ENCODE measurements at places on chromosomes 5 and 9.

DNA sequence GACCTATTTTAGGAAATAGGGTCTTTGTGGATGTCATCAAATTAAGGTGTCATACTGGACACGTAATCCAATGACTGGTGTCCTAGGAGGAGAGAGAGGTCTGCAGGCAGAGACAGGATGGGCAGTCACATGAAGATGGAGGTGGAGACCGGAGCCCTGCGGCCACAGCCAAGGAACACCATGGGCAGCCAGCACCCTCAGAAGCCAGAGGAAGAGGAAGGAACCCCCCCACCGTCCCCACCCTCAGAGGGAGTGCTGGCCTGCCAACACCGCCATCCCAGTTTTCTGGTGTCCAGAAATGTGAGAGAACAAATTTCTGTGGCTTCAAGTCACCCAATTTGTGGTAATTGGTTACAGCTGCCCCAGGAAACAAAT, 88.3 kb downstream of the NSUN2 start:
- no peak for DNase-seq

GRCh38 chr9:120830151-120830550, 12.6 kb downstream of the PSMD5 start:
- DNase-seq, result no peak

DNA sequence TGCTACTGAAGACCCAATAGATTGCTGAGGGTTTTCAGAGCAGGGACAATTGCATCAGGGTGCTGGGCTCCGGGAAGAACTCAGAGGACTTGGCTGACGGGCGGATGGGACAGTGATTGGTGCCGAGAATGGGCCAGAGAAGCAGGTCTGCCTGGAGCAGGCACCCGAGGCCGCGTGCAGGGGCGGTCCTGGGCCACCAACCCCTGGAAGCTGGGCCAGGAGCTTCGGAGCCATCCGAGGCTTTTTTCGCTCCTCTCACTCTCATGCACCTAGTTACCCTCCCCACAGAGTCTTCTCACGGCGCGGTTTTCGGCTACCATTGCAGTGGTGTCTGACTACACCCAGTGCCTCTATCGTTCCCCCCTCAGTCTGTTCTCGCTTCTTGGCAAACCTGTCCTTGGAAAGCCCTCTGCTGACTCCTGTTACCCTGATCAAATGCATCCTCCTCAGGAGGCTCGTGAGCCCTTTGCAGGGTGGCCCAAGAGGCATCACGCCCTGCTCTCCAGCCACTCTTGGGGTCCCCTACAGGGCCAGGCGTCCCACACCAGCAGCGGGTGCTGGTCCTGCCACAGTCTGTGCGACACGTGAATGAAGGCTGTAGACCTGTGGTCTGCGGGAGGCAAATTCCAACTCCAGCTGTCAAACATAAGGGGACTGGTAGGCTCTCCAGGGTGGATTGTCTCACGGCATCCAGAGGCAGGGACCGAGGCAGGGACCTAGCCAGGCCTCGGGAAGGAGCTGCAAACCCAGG, 1.2 kb upstream of the CLPTM1L start:
- DNase-seq, result no peak

- DNase-seq, result no peak
Observed at GRCh38 chr5:160119905-160120266, 636 bp upstream of the PWWP2A start.

DNA sequence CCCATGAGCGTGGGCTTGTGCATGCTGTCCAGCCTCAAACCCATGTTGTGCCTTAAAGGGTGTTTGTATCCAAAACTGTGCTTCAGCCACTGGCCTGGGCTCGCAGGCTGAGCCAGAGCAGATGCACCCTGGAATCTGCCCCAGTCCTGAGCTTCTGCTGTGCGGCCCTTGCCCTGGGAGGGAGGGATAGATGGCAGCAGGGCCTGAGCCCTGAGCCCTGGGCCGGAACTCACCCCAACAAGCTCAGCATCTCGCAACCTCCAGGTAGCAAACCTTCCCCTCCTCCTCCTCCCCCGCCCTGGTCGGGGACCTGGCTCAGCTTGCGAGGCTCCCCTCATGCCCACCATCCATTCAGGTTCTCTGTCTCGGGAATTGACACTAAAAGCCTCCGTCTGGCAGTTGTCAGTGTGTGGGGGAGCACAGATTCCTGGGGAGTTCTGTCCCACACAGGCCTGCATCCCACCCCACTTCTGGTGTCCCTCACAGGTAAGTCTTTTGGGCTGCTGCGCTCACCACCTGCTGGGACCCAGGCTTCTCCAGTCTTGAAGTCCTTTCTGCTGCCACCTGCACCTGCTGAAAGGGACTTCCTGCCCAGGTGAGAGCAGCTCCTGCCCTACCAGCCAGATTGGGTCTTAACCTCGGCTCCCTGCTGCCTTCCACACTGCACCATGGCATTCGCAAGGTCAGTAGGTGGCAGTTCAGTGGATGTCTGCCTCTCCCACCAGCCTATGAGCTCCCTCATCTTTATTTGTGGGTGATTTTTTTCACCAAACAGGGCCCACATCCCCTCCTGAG, 55.2 kb upstream of the OLFM1 start:
- DNase-seq, result no peak

GRCh38 chr9:111975709-111976108, 79.1 kb downstream of the UGCG start:
- peak; percentile 73 for DNase-seq

- DNase-seq, result no peak
Observed at GRCh38 chr9:4422495-4422894, 67.8 kb upstream of the SLC1A1 start.

DNA sequence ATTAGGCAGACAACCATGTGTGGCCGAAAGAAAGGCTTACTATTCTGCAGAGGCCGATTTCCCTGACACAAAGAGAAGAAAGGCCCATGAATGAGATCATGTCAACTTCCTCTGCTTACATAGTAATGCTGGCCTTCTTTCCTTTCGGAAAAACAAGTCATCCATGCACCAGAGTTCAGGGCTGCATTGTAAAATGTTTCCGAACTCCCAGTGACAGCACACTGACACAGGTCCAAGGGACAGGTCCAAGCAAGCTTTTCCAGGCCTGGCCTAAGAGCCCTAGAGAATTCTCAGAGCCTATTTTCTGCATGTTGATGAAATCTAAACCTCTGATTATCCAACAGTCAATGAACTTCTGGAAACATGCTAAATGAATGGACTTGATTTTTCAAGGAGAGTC, 140.9 kb downstream of the ZNF608 start:
- DNase-seq, result no peak

GRCh38 chr5:98333921-98334320, 439.5 kb upstream of the RGMB start:
- DNase-seq, result no peak

GRCh38 chr5:92147266-92147665, 764.1 kb upstream of the ARRDC3 start:
- DNase-seq, result no peak

DNA sequence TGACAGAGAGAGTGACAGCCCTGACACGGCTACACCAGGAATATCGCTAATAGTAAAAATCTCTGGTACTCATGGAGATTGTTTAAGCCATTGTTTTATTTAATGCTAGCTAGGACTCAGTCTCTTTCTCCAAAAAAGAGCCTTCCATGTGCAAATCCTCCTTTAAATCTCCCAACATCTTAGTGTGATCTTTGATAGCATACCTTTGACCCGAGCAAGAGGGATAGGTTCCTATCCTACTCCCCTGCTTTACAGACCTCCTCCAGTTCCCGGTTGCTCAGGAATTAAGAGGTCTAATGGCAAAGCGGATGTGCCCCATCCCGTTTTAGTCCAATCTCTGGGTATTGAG, 663 bp upstream of the FRMD3 start:
- no peak for DNase-seq

DNA sequence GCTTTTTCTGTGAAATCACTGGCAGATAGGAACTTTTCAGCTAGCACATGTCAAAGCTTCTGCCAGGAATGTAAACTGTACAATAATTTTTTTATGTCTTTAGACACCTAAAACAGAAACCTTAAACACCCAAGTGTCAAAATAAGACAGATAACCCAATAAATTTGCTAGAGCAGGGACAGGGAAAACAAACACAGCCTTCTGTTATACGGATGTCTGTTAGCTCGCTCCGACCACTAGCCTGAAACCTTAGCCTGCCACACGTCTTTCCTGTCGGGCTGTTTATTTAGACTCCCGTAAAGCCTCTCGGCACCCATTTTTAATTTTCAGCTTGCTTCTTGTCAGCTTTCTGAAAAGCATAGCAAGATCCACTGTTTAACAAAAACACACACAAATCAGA, 355.4 kb upstream of the SLC24A2 start:
- DNase-seq, result peak; percentile 1

- no peak for DNase-seq
Observed at GRCh38 chr5:133366438-133366837, 245.9 kb downstream of the FSTL4 start.

- DNase-seq, result no peak
Observed at GRCh38 chr5:97046270-97046982, 96.0 kb downstream of the LIX1 start.

GRCh38 chr5:138784590-138784989, 31.4 kb downstream of the CTNNA1 start:
- DNase-seq, result no peak

GRCh38 chr9:81498576-81498975, 190.8 kb downstream of the TLE1 start:
- DNase-seq, result no peak

DNA sequence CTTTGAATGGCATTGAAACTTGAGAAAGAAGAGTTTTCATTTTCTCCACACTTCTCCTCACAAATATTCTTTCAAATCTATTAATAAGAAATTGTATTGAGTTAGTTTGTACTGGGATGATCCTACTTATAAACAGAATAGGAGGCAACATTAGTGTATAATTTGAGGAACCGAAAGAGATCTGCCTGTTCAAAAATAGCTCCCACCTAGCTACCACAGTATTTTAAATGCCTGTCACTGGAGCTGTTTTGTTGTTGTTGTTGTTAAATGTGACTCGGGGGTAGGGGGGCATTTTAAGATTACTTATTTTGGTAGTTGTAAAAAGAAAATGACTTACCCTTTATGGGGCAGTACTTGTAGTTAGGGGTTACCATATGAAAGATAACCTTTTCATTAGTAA, 20.1 kb upstream of the HAPLN1 start:
- no peak for DNase-seq

GRCh38 chr5:20556115-20556763, 568.2 kb upstream of the CDH18 start:
- no peak for DNase-seq

DNA sequence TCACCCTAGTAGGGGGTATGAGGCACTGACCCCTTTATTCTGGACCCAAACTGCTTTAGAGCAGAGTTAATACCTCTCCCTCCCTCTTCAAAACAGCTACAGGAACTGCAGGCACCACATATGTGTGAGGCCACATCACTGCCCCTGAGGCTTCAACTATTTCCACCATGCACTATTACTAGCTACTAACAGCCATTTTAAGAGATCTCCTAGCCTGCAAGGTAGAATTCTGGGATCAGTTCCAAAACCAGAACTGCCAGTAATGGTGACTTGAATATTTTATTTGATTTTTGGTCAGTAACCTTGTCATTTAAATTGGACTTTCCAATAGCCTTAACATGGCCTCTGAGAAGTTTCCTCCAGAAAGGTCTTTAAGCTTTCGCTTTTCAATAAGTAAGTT, 55.3 kb upstream of the FSD1L start:
- no peak for DNase-seq

Measured in NCI-H2171 treated with DMSO at 0.1 percent for 48 hours (cell line).